ENCODE measurements at places on chromosomes 1 and 21.

DNA sequence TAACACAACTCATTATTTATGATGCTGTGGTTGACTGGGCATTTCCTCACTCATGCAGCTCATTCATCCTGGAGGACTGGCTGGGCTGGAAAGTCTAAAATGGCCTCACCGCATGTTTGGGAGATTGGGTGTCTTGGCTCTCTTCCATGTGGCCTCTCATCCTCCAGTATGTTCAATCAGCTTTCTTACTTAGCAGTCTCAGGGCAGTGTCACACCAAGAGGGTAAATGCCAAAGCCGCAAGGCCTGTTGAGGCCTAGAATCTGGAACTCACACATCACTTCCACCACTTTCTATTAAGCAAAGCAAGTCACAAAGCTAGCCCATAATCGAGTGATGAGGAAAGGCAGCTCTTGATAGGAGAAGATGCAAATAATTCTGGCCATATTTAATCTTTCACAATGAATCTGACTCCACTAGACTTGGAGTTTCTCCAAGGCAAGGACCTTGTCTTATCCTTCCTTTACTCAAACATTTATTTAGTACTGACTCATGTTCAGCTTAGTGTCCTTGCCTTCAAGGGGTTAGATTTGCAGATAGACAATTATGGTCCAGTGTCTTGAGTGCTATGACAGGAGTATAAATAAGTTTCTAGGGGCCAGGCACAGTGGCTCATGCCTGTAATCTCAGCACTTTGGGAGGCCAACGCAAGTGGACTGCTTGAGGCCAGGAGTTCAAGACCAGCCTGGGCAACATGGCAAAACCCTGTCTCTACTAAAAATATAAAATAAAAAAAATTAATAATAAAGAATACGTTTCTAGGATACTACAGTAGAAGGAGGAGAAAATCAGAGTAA lies 45.1 kb downstream of the TMEM53 start:
- no peak for DNase-seq

- no peak for DNase-seq
Observed at GRCh38 chr1:70767377-70767776, 280.2 kb downstream of the PTGER3 start.

GRCh38 chr21:43322805-43323204 lies 104.1 kb downstream of the SIK1 start:
- DNase-seq = no peak

DNA sequence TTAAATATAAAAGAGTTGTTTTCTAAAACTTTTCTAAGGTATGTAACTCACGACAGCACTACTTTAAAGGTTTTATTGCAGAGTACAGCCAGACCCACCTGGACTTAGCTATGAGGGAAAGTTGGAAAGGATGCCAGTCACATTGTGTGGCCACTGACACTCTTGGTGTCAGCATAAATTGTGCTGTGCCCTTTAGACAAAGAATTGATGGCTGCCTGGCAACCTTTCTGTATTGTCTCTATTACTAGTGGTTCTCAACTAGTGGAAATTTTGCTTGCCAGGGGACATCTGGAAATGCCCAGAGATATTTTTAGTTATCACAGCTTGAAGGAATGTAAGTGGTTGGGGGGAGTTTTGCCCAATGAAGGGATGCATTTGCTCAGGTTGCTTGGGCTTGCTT lies 117.5 kb upstream of the APP start:
- DNase-seq = no peak

DNA sequence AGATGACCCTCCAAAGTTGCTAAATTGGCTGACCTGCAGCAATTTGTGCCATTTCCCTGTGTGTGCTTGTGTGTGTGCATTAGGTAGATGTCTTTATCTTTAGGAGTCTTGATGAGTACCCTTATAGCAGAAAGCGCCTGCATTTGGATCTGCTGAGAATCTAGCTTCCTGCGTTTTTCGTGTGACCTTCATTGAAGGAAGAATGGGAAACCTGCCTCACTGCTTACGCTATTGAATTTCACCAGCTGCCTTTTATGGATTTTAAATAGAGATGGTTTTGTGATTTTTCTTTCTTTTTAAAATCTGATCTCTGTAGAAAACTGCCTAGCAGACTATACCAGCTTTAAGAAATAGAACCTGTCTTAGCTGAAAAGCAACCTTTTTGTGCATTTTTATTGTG lies 124.5 kb downstream of the CACHD1 start:
- no peak for DNase-seq

- no peak for DNase-seq
Observed at GRCh38 chr1:189513091-189513490, 964.6 kb downstream of the BRINP3 start.

- no peak for DNase-seq
Observed at GRCh38 chr1:66402194-66402593, 131.8 kb upstream of the SGIP1 start.

- DNase-seq = no peak
Observed at GRCh38 chr21:34914239-34914638, 134.9 kb downstream of the RUNX1 start.

- no peak for DNase-seq
Observed at GRCh38 chr21:44306936-44307704, 7.3 kb downstream of the PFKL start.

- DNase-seq = no peak
Observed at GRCh38 chr1:232327899-232328298, 302.0 kb downstream of the SIPA1L2 start.

GRCh38 chr1:210702506-210702905 lies 373.8 kb downstream of the HHAT start:
- no peak for DNase-seq

GRCh38 chr1:236351875-236352573 lies 42.1 kb upstream of the EDARADD start:
- DNase-seq = no peak

DNA sequence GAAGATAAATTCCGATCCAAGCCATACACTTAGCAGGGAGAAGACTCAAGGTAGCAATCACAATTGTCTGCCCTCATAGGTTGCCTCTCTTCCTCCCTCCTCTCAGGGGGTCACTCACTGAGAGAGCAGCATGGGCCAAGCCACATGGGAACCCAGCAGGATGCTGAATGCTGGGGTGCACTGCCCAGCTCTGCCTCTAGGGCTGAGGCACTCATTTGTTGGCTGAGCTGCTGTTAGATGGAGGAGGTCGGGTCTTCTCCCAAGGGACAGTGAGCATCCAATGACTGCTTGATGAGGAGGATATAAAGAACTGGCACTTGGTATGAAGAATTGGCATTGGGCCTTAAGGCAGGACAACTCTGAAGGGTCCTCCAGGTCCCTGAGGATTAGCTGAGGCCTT lies 418.8 kb downstream of the SIPA1L2 start:
- DNase-seq = no peak

- DNase-seq = no peak
Observed at GRCh38 chr1:167249702-167250101, 29.0 kb downstream of the POU2F1 start.

GRCh38 chr1:99659755-99660210 lies 13.9 kb downstream of the PALMD start:
- DNase-seq = no peak

DNA sequence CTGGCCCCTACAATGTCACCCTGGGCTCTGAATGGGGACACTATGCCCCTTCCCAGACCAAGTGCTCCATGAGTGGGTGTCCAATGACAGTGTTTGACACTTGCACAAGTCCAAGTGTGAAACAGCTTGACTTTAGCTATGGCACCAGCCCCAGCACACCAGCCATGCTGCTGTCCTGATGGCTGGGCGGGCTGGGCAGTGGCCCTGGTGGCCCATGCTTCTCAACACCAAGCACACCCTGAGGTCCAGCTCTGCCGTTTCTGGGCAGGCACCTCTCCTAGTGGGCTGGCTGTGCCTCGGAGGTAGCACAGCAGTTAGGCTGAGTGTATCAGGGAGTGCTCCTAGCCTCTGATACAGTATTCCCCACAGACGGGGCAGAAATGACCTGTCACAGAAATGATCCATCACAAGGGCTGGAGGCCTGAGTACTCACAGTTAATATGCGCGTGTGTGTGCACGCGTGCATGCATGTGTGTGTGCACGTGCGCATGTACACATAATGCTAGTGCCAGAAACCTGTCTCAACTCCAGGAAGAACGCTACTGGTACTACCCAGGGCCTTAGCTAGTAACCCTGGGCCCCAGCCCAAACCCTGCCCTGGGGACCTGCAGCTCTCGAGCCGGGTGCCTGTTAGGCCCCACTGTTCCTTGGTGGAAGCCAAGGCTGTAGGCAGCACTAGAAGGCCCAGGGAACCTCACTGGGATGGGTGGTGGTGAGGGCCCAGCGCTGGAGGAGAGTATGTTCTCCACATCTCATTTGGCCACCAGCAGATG lies 134.0 kb downstream of the DMRTB1 start:
- no peak for DNase-seq

DNA sequence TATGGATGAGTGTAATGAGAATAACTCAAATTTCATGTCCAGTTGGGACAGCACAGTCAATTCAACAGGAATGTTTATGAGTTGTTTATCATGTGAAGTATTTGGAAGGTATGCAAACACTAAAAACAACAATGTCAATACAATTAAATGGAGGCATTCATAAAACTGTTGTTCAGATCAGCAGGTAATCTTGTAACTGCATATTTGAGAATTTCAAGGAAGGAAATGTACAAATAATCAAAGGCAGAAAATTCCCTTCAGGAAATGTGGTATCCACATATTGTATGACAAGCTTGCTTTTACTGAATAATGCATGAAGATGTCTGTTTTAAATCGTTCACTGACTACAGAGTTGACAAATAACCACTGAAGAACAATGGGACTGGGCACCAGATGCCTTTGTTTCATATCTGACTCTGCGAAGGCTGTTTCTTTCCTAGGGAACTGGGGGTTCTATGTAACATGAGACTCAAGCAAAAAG lies 198.3 kb downstream of the LTN1 start:
- DNase-seq = no peak

- no peak for DNase-seq
Observed at GRCh38 chr21:28447462-28447861, 545.2 kb downstream of the LTN1 start.

GRCh38 chr1:27832762-27833161 lies 2.2 kb downstream of the PPP1R8 start:
- no peak for DNase-seq

DNA sequence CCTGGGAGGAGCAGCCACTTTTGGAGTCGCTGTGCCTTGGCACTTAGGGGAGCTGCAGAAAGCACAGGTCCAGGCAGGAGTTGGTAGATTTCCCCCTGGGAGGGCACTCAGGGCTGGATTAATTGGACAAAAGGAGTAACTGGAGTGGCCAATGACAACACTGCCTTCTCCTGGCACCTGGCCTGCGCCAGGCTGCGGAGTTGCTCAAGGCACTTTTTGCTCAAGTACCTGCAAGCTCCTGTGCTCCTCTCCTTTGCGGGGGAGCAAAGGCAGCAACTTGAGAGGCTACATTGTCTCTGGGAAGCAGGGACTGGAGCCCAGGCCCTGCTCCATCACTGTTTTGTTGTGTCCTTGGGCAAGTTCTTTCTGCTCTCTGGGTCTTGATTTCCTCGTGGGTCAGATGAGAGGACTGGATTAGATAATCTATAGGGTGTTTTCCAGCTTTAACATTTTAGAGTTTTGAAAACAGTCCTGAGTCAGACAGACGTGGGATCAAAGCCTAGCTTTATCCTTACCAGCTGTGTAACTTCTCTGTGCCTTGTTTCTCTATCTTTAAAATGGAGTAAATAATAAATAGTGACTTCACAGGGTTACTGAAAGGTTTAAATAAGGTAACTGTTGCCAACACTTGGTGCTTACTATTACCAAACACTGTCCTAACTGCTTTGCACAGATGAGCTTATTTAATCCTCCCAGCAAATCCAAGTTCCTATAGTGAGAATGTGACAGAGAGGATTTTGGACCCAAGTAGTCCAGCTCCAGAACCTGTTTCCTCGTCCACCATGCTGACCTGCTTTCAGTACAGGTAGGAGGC lies 18.0 kb upstream of the GRHL3 start:
- DNase-seq = no peak

DNA sequence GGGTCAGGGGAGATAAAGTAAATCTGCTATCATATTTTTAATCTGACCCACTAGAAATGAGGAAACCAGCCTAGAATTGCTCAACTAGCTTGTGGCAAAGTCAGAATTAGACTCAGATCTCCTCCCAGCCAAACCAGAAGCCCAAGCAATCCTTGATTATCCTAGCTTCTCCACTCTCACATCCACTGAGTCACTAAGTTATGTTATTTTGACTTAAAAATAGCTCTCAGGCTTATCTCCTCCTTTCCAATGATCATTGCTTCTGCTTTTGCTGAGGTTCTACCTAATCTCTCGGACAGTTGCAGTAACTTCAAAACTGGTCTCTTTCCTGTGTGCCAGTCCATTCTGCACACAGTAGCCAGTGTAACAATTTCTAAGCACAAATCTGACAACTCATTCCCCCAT lies 22.9 kb downstream of the OVAAL start:
- no peak for DNase-seq

GRCh38 chr21:15848634-15849560 lies 119.1 kb downstream of the USP25 start:
- no peak for DNase-seq

DNA sequence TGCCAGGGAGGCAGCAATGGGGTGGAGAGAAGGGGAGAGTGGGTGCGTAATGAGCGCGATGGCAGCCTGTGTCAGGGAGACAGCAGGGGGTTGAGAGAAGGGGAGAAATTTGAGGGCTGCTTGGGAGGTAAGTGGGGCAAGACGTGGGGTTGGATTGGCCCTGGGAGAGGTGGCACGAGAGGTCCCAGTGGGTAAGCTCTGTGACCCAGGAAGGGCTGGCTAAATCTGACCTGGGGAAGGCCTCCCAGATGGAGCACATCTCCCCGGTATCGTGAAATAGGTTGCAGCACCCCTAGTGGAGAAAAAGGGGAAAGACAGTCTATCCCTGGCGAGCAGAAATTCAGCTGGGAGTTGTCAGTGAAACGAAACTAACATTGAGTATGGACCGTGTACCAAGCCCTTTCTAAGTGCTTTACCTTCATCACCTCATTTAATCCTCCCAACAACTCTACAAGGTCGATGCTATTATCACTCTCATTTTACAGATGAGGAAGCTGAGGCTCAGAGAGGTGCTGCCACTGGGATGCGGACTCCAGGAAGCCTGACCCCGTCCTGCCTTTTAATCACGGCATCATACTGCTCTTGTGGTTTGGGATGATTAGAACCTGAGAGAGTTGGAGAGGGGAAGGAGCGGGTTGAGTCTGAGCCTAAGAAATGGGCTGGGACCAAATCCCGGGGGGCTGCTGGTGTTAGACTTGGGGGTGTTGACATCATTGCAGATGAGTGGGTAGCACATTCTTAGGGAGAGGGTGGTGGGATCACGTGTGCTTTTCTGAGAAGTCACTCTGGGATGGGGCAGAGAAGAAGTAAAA lies 56.6 kb upstream of the RPL11 start:
- DNase-seq = peak; percentile 53

DNA sequence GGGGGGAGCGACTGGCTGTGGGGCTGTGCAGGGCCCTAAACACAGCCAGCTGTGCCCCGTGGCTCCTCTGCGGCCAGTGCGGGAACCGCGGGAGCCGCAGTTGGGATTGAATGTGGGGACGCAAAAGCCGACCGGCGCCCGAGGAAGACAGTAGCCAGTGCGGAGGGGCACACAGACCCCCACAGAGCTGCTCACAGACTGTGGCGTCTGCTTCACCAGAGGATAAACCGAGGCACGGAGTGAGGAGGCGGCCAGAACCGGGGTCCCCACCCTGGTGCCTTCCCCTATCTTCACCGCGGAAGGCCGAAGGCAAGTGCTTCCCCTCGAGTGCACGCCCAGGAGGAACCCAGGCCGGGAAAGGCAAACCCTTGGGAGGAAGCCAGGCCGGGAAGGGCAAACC lies 8.7 kb upstream of the TMEM52 start:
- no peak for DNase-seq
